ENCODE measurements at places on chromosomes 2 and 18.

DNA sequence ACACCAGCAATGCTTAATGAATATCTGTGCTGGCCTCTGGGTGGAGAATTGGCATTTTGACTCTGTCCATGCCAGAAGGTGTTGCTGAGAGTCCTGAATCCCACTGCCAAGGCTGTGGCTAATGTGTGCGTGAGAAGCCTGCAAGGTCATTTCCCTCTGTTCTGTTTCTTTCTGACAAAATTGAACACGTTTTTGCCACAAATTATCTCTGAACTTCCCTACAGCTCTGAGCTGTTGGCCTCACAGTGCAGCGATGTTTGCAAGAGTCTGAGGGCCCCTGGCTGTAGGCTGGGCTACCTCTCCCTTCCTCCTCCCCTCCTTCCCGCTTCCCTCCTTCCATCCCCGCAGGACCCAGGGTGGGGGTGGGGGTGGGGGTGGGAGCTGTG, 154.1 kb upstream of the HS6ST1 start:
- no peak for DNase-seq

DNA sequence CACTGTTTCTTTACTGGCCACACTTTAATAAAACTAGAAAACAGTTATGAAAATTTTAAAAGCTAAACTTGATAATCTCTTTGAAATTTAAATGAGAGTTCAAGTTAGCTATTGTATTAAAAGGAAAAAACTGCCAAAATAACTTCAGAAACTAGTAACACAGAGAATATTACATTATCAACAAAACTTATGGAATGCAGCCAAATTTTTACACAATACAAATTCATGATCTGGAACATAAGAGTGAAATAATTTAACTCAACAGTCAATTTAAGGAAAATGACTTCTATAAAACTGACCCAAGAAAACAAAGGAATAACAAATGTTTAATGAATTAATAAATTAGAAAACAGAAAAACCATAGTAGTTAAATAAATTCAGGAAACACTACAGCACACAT, 65.0 kb downstream of the TCF4 start:
- DNase-seq: no peak

DNA sequence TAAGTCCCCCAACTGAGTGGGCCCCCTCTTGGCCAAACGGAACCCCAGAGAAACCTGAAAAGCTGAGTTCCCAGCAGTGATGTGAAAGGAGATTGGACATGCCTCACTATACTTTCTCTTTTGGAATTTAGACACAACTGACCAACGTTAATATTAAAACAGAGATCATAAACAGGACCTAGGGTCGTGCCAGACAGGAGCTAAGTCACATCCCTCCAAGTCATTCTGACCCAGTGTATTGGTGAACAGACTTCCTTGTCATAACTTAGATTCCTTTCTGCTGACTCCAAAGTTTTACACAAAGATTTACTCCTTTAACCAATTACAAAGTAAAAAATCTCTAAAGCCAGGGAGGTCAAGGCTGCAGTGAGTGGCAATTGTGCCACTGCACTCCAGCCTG, 46.9 kb downstream of the UXS1 start:
- no peak for DNase-seq

DNA sequence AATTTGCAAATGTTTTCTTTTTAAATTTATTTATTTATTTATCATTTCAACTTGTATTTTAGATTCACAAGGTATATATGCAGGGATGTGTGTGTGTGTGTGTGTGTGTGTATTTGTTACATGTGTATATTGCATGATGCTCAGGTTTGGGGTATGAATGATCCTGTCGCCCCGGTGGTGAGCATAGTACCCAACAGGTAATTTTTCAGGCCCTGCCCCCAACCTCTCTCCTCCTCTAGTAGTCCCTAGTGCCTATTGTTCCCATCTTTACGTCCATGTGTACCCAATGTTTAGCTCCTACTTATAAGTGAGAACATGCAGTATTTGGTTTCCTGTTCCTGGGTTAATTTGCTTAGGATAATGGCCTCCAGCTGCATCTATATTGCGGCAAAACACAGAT, 33.0 kb upstream of the KIF5C start:
- DNase-seq: no peak

DNA sequence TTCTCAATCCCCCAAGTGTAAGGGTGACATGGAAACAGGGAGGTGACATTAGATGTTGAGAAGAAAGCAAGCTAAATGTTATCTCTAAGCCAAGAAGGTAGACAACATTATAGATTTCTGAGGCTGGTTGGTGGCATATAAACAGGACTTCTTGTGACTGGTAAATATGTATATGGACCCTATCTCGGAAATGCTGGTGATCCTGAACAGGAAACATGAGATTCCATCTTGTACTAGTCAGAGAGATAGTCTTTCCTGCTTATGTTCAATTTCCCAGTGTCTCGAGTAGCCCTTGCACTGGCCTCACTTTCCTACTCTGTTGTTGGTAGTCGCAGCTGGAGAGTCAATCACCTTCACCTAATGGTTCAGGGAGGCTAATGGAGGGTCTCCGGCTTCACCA, 26.8 kb downstream of the MOGAT1 start:
- DNase-seq: no peak

- no peak for DNase-seq
Measured at GRCh38 chr2:120508567-120509041, 162.7 kb downstream of the INHBB start.

GRCh38 chr2:138013639-138014038, 49.4 kb downstream of the HNMT start:
- DNase-seq: no peak

DNA sequence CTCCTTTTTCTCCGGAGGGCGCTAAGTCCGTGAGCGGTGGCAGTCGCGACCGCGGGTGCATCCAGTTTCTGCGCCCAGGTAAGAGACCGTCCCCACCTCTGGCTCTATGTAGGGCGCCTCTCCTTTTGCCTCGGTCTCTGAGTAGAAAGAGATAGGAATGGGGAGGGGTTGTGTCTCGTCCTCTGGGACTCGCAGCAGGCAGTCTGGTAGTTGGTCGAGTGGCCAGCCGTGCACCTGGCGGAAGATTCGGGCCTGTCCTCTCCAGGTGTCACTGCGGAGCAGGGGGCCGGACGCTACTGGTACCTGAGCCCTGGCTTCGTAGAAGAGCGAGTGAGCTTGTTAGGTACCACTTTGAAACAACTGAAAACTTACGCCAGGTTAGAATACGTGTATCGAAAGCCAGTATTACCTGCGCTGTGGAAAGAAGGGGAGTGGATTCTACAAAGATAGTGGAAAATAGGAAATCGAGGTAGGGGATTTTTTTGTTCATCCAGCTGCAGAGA, 403 bp downstream of the MAP2 start:
- peak; percentile 6 for DNase-seq

DNA sequence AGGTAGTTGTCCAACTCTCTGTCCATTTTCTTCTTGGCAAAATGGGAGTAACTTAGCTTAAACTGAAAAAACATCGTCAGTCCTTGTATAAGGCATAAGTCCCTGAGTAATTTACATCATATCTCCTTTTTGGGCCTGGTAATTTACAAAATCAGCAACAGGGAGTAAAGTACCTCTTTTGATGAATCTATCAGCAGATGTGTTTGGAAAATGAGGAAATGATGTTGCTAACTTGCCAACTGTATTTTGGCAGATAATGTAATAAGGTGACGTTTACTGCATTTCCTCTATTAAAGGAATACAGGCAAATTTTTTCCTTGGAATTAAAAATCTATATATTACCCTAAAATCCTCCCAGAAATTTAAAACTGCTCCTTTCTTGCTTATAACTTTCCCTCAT, 29.2 kb downstream of the ANKRD44 start:
- DNase-seq: no peak

Measured in NCI-H187 (cell line).